Stimulated activated CD4-positive, alpha-beta T cell treated with anti-CD3 and anti-CD28 coated beads, Interleukin-1b, Interleukin-23, amount 100 ng/mL, for 1 hour (primary cell): ENCODE measurements at places on chromosomes 6 and 20.

GRCh38 chr20:58719971-58720371 lies 27.4 kb downstream of the NPEPL1 start:
- no peak for DNase-seq

DNA sequence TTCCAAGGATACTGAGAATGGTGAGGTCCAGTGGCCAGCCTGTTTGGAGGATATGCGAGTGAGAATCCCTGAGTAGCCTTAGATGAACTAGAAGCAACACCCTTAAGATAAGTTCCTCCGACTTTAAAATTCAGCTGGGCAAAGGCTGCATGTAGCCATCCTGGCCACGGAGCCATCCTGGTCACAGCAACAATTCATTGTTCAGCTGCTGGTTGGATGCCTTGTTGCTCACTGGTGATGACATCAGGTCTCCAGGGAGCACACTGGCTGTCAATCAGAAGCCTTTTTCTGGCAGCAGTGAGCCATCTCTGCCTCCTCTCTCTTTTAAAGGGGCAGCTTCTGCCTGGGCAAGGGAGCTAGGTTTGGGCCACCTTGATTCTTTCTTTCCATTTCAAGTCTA lies 22.4 kb upstream of the RIMS4 start:
- DNase-seq = no peak

DNA sequence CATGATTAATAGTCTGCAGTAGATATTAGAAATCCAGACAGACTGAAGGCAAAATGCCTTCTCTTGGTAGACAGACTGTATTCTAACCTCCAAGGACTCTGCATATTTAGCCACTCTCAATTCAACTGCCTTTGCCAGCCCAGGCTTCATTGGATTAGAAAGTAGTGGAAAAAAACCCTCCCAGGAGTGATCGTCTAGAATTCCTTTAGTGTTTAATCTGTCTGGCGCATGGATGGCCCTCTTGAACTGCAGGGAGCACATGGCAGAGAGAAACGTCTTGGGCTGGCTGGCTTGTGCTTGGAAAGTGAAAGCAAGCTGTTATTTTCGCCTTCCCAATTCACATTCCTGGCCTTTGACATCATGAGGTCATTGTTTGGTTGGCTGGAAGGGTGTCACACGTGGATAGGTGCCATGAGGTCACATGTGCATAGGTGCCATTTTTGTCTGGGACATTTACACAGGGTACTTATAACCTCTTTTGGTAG lies 30.9 kb upstream of the NEDD9 start:
- no peak for DNase-seq

- no peak for DNase-seq
Observed at GRCh38 chr6:70673601-70674000, 5.9 kb downstream of the SMAP1 start.

DNA sequence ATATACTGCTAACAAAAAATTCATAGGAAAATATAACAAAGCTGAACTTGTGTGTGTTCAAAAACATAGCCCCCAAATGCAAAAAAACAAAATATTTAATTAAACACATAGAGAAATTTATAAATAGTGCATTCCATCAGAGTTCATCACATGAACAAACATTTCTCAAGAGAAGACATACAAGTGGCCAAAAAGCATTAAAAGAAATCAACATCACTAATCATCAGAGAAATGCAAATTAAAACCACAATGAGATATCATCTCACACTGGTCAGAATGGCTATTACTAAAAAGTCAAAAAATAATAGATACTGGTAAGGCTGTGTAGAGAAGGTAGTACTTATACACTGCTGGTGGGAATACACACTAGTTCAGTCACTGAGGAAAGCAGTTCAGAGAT lies 39.6 kb upstream of the ADGRG6 start:
- no peak for DNase-seq

- DNase-seq = no peak
Observed at GRCh38 chr6:3301506-3301905, 42.8 kb downstream of the PSMG4 start.

- no peak for DNase-seq
Observed at GRCh38 chr6:82118150-82118562, 129.4 kb downstream of the IBTK start.

DNA sequence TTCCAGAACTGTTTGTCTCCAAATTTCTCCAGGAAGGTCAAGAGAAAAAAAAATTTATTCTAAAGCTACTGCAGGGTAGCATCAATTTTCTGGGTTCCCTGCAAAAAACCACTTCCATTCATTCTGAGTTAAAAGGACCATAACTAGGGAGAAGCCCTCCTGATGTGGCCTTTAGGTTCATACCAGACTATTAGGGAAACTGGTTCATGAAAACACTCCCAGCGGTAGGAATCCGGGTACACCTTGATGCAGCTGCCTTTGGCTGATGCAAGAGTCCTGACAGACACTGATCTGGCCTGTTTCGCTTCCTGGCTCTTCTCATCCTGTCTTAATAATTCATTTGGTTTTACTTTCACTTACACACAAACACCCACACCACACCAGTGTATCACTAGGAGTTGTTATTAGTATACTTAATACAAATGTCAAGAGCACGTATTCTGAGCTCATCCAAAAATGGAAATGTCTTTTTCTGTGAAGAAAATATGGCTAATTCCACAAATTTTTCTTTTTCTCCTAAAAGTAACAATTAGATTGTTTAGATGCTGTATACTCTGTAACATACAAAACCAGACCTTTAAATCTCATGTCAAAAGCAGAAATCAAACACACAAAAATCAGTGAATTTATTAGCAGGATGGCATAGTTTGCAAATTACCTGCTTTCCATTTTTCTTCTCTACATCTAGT lies 38.4 kb upstream of the ARHGAP18 start:
- no peak for DNase-seq

DNA sequence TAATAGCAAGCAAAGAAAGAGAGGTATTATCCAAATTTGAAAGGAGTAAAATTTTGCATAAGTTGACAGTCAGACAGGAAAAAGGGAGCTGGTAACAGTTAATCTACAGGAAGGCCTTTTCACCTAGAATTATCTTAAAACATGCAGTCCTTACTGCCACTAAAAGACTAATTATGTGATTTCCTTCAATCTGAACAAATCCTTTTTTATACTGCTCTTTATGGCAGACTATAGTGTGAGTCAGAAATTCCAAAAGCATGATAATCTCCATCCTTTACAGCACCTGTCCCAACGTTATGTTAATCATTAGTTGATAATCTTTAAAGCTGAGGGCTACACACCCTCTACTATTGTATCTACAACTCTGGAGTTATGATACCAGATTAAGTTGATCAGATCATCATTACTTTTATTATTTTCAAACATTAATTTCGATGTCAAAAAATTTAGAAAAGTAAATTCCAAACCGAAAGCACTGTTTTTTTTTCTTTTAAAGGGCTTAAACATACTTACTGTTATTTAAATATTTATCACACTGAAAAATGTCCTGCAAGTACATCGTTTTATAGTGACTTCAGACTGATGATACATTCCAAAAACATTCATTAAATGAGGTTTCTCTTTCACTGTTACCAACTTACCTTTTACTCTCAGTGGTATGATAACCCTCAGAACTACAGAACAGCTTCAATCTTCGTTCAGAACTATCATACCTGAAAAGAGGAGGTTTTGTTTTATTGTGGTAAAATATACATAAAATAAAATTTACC lies 33.2 kb upstream of the AKAP7 start:
- no peak for DNase-seq

DNA sequence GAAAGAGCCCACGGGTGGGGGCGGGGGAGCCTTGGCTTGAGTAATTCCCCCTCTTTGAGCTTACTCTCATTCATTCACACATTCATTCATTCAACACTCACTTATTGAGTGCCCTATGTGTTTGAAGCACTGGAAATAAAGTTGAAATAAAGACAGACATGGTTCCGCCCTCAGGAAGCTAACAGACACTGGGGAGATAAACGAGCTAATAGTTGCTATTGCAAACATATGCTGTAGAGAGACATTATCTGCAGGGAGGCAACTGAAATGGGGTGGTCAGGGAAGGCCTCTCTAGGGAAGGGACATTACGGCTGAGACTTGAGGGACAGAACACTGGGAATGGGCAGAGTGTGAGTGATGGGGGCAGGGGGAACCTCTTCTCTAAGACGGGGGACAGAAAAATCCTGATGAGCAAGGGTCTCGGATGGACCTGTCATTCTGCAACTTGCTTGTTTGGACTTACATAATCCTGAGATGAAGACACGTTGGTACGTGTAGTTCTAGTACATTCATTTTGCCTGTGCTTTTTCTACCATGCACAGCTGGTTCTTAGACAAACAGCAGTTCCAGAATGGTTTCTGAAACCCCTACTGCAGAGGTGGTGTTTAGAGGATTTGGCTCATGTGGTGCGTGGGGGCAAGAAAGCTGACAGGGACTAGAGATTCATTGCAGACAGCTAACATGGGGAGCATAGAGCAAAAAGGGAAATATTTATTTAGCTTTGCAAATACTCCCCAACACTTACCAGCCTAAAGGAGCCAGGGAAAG lies 71.1 kb upstream of the BLCAP start:
- no peak for DNase-seq

DNA sequence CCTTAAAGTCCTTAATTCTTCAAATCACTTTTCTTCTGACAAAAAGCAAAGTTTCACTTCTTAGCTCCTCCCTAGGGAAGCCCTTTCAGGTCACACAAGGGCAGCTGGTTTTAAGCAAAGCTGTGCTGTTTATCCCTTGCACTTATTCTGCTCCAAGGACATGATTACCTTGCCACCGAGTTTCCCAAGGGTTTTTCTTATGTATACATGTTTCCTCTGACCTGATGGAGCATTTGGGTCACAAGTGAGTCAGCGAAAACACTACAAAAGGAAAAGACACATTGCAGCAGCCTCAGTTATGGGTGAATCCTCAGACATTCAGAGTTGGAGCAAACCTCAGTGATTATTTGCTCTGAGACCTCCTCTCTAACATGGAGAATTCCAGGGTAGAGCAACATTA lies 26.6 kb upstream of the ILRUN start:
- no peak for DNase-seq

DNA sequence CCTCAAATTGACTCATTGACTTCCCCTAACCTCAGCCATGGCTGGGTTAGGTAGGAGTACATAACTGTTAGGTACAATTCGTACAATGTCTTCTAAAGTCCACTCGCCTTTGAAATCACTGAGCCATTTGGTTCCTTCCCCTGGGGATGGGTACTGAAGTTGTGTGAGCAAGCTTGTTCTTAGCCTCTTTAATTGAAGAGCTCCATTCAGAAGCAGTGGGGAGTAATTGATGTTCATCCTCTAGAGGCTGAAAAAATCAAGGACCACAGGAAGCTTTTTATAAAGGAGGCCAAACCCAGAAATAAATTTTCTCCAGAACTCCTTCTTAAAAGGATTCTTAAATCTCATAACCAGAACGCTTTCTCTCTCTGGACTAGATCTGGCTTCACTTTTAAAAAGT lies 60.6 kb downstream of the ANKS1A start:
- no peak for DNase-seq

GRCh38 chr6:116570856-116571682 lies at the start of gene RWDD1:
TSS of gene RWDD1 (plus strand) at chr6:116571504. CDS start at chr6:116571583, 79 bp downstream.
- DNase-seq = peak; percentile 93

DNA sequence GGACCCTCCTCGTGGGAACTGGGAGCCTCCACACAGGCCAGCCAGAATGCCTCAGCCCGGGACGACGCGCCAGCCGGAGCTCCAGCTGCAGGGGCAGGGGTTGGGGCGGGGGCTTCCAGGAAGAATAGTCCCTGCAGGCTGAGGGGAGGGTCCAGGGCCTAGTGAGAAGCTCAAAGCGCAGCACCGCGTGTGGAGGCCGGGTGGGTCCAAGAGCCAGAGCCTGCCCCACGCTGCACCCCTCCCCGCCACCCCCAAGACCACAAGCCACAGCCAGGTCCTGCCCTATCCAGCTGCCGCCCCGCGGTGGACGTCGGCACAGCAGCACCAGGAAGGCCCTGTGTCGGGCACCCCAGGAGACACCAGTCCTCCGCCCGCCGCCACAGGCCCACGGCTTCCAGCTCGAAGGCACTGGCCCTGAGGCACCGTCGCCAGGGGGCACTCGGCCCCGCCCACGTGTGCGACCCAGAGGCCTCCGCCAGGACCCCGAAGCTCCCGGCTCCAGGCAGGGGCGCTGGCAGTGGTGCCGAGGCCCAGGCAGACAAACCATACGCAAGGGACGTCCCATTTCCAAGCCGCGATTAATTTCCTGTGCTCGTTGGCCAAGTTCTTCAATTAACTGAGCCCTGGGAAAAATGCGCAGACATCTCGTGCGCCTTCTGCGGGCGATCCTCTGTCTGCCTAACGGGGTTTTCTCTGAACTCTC lies 19.5 kb downstream of the KCNQ2 start:
- DNase-seq = no peak

DNA sequence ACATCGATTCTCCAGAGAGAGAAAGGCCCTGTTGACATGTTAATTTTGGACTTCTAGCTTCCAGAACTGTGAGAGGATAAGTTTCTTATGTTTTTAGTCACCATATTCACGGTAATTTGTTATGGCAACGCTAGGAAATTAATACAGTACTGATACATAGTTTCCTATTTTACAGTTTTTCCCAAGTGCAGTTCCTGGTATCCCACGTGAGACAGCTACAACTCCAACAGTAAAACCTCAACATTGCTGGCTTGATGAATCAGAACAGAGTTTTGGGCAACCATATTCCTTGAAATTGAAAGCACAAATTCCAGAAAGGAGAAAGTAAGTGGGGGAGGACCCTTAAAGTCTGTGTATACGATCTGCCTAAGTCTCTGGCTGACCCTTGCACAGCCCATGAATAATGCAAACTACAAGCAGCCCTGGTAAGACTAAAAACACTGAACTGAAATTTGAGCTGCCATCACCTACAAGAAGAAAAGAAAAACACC lies 505.1 kb upstream of the NRSN1 start:
- DNase-seq = no peak

GRCh38 chr6:63816401-63816981 lies 180.9 kb downstream of the PHF3 start:
- DNase-seq = no peak

GRCh38 chr6:149347067-149347466 lies 29.6 kb downstream of the TAB2 start:
- no peak for DNase-seq

DNA sequence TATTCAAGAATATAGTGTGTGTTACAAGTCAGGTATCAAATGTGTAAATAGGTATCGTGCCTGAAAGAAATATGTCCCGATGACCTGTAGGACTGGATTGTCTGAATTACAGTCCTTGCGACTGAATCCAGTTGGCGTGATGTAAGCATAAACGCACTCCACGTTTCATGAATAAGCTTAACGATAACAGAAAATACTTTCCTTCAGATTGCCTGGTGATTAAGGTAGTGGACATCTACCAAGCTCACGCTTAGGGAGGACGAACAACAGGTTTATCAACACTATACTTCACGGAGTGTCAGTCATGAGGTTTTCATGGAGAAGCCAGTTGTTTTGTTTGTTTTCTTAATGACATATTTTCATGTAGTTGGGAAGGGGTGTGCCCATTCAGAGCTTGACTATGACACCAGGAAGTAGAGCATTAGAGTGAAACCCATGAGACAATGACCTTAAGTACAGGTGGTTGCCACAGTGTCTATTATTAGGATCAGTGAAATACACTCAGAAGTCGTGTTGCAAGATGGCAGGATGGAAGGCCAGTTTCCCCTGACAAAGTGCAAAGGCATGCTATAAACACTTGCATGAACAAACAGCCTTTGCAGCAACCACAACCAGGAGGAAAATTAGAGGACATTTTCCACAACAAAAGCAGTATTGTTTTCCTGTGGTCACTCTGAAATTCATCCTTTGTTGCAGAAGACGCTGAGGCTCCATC lies 305.8 kb upstream of the PRDM1 start:
- no peak for DNase-seq

GRCh38 chr6:148225871-148226270 lies 116.8 kb upstream of the SASH1 start:
- DNase-seq = no peak
